ENCODE measurements at places on chromosomes 6 and 20.

GRCh38 chr20:1265226-1265915 is 723 bp upstream of the SNPH start:
- peak; percentile 46 for DNase-seq

GRCh38 chr20:64154590-64155257 is 9.5 kb upstream of the MYT1 start:
- no peak for DNase-seq

GRCh38 chr20:15336536-15336935 is 999.1 kb upstream of the FLRT3 start:
- no peak for DNase-seq

DNA sequence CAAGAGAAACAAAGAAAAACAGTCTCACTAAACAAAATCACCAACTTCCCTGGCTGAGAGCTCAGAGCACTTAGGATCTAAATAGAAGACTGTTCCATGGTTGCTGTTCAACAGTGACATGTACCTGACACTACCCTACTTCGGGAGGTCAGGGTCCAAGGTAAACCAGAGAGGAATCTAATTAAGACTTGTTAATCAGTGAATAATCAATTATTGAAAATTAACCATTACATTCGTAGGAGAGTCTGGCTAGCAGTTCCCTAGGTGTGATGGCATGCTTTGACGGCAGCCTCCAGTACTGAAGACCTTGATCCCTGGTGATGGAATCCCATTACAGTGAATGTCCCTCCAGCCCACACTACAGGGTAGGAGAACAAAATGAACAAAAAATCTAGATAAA is 154.0 kb upstream of the AFDN start:
- DNase-seq: no peak

DNA sequence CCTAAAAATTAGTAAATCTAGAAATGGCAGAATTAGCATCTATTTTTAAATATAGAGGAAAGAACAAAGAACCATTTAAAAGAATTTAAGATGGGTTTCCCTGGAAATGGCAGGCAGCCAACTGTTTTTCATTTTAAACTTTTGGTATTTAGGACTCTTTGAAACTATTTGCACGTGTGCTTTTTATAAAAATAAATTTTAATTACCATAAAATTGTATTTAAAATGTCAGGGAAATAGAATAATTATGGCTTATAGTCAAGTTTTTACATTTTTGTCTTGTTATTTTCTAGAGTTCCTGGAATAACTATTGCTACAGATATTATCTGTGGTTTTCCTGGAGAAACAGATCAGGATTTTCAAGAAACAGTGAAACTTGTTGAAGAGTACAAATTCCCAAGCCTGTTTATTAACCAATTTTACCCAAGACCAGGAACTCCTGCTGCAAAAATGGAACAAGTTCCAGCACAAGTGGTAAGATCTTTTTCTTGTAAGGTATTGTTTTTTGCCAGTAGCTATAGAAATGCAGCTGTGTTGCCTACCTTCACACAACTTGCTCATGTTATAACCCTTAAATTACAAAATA is 528.7 kb upstream of the SOX4 start:
- peak; percentile 72 for DNase-seq

DNA sequence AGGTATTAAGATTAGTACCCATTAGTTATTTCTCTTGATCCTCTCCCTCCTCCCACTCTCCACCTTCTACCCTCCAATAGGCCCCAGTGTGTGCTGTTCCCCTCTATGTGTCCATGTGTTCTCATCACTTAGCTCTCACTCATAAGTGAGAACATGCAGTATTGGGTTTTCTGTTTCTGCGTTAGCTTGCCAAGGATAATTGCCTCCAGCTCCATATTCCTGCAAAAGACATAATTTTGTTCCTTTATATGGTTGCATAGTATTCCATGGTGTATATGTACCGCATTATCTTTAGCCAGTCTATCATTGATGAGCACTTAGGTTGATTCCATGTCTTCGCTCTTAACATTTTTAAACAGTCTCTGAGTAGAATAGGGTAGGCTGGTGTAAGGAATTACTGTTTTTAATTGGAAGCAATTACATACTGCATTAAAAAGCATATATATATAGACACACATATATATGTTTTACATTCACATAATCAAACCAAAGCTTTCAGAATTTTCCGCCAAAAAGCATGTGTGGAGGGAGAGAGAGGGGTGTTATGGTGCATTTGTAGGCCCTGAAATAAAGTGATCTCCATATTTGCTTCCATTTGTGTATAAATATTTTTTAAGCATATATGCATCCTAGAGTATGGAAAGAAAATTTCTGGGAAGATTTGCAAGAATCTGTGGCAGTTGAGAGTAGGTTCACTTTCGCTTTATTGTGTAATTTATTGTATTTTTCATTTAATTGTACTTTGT is 709 bp upstream of the ANKEF1 start:
- no peak for DNase-seq

DNA sequence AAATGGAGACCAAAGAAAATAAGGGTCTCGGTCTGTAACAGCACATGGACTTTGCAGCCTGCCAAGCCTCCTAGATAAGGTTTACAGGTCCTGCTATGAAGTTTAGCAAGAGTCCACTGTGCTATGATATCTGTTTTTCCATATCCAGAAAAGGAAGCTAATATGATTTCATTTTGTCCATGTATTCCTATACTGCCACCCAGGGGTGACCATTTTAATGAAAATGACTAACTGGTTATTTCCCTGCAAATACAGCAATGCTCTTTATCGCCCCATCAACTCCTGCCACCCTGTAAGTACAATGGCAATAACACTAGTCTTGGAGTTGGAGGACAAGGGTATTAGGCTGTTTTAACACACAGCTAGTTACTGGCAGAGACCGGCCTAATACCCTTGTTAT is 115.2 kb upstream of the GLP1R start:
- DNase-seq: peak; percentile 13

- DNase-seq: no peak
Measured at GRCh38 chr6:11356404-11357155, 124.1 kb upstream of the NEDD9 start.

GRCh38 chr6:22146931-22147701 is 149.7 kb downstream of the PRL start:
- DNase-seq: peak; percentile 49

- no peak for DNase-seq
Measured at GRCh38 chr6:155378276-155378675, 64.0 kb upstream of the TFB1M start.

GRCh38 chr20:58877050-58877975 is 24.8 kb downstream of the GNAS start:
- DNase-seq: no peak

DNA sequence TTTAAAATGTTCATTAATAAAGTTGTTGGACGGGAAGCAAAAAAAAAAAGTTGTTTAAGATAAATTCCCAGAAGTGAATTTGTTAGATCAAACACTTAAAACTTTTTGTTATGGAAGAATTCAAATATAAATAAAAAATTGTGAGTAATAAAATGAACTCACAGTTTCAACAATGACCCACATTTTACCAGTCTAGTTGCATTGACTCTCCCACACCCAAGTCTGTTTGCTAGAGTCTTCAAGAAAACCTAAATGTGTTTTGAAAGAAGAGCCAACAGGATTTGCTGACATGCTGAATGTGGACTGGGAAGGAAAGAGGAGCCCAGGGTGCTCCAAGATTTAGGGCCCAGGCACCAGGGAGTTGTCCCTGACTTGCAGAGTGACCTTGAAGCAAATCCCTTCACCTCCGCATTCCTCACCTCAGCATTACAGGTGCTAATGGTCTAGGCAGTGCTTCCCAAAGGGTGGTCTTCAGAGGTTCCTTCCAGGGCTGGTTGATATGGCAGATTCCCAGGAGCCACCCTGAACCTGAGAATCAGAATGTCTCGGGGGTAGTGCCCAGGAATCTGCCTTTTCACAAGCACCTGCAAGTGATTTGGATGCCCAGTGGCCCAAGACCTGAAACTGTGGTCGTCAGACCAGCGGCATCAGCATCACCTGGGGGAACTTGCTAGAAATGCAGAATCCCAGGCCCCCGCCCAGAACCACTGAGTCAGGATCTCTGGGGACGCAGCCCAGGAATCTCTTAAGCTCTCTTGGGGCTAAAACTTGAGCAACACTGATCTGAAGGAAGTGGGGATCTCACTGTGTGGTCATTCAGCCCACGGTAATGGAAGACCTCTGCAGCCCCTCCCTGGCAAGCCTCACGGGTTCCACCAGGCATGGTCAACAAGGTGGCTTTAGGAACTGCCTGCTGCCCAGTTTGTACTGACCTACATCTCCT is 31.1 kb downstream of the POFUT1 start:
- DNase-seq: no peak

GRCh38 chr6:95230071-95230740 is 347.1 kb upstream of the MANEA start:
- DNase-seq: no peak

DNA sequence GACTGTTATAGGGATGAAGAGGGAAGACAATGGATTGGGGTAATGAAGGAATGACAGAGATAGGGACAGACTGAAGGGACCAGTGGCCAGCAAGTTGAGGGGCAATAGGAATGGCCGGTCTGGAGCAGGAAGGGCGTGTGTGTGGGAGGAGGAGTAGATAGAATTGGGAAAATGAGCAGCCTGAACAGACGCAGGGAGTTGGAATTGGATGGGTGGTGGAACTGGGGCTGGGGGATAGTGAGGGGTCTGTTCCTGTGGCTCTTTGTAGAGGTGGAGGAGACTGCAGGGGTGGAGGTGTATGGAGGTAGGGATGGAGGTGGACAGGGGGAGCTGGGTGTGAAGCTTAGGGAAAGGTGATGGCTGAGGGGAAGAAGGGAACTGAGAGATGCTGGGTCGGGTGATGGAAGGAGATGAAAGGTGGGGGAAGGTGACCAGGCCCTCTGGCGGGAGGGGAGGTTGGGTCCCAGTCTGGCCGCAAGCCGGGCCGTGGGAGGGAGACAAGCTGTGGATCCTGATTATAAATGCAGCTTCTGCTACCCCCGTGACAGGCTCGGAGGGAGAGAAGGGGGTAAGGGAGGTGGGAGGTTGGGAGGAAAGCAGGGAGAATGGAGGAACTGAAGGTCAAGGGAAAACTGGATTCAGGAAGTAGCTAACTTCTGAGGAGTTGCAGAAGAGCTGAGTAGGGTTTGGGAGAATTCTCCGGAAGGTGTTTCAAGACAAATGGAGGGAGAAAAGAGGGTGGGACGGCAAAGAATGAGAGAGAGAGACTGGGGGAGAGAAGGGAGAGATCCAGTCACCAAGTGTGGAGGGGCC is 5.2 kb downstream of the SYNGAP1 start:
- no peak for DNase-seq

DNA sequence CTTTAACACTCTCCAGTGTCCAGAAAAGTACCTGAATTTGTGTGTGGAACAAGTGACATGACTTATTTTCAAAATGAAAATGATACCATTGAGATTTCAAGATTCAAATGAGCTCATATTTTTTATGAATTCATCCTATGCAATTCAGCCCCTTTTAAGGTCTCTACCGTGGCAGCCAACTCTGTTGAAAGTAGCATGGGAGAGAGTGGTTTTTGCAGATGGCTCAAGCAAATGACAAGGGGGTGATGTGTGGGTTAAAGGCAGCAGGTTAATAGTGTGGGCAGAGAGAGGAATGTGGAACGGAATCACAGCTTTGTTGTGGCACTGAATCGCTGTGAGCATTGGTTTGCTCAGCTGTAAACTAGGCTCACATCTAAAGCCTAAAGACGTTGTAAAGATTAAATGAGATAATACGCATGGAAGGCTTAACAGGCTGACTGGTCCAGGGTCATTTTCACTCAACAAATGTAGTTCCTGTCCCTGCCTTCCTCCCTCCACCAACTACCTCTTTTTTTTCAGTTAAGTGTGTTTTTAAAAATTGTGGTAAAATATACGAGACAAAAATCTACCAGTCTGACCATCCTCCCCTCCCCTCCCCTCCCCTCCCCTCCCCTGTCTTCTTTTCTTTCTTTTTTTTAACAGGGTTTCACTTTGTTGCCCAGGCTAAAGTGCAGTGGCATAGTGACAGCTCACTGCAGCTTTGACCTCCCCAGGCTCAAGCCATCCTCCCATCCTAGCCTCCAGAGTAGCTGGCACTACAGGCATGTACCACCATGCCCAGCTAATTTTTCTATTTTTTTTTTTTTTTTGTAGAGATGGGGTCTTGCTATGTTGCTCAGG is 114.7 kb upstream of the ZNF217 start:
- DNase-seq: peak; percentile 88

- no peak for DNase-seq
Measured at GRCh38 chr20:21981597-21982344, 276.3 kb downstream of the PAX1 start.

- no peak for DNase-seq
Measured at GRCh38 chr6:15901141-15902115, 227.5 kb upstream of the MYLIP start.

DNA sequence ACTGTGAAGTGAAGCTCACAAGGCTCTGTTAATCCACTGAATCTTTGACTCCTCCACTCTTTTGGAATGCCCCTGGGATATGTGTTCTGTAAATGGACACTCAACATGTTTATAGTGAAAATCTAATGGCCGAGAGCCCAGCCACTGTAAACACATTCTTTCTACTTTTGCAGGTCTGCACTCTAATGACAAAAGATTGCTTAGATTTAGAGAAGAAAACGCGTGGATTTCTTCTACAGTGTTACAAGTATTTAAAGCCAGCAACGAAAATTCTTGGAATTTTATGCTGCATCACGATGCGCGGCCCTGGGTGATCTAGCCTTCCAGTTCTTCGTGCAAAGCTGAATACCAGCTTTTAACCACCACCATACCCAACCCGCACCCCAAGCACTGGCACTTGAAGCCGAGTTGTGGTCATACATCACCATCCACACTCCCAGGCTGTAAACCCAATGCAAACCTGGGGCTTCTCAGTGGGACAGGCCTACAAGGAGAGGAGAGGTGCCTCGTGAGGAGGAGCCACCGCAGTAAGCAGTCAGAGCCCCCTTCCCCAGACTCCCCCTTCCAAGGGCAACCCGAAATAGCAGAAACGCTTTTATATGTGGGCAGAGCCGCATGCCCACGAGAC is 3.7 kb upstream of the FOXO3 start:
- DNase-seq: peak; percentile 88

- DNase-seq: no peak
Measured at GRCh38 chr6:22521035-22521434, 48.3 kb upstream of the HDGFL1 start.

DNA sequence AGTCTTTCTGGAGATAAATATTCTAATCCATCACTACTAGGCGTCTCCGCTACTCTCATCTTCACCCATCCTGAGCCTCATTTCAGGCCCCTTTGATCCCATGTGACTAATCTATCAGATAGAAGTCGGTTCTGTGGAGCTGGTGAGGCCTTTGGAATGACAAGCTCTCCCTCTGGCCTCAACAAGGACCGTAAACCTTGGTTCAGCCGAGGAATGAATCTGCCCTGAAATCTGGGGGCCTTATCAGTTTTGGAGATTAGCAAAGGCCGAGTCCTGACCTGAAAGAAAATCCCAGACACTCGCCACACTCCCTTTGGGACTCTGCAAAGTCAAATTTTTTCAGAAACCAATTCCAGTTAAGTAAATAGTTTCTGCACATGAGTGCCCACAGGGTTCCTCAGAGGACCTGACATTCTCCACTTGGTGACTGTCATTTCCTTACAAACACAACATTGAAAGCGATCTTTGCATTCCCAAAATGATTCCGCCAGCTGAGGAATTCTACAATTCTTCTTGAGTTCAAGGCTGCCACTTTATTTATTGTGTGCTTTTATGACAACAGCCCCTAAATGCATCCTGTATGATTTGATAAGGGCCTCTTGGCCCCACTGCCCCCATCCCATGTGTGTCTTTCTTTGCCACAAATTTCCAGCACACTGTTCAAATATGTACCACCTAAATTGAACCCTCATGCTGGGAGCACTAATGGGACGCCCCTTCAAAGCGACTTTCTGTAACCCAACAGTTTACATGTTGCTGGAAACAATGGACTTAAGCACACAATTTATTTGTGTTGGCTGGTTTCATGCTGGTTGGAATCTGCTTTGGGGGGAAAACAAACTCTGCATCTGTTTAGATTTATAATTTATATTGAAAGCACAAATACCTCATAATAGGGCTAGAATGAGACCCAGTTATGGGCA is 10.0 kb upstream of the RIPOR3 start:
- peak; percentile 46 for DNase-seq

All from EH (cell line).